ENCODE measurements at places on chromosomes 4 and X. TPM values are rescaled to one million over a fixed set of nuclear protein-coding genes. Genes with fewer than 3 reads are reported as not detected.
A peak's percentile ranks its signal among the peaks of the same experiment; 100 is the strongest.

HELQ gene
- total RNA-seq: 10.9 TPM

QRFPR gene
- not detected for total RNA-seq

NFXL1 gene
- 11.4 TPM for total RNA-seq

PLP1 gene
- total RNA-seq: not detected

AKAP4 gene
- not detected for total RNA-seq

GRCh38 chr4:159979953-159980352, 877.1 kb downstream of the RAPGEF2 start:
- no peaks in the 10 kb centered on the region for H3K36me3 ChIP-seq
- H3K4me1 ChIP-seq: no peaks in the 10 kb centered on the region
- DNase-seq: no peak
- H3K27ac ChIP-seq: no peak overlapping the region
- H3K4me3 ChIP-seq: no peak overlapping the region

DNA sequence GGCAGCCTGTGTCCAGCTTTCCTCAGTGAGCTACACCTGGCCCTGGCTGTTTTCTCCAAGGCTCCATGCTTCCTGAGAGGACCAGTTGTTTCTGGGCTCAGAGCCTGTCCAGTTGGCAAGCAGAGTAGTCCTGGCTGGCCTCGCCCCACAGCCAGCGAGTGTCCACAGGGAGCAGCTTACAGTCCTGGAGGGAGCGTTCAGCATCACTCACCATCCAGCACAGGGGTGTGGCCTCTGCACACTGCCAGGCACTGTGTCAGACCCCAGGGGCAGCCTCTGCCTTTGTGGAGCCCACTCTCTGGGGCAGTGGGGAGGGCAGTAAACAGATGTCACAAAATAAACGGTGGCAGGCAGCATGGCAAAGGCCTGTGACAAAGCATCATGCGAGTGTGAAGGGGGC, 23.9 kb downstream of the EVC start:
- H3K4me3 ChIP-seq: no peak overlapping the region
- no peaks in the 10 kb centered on the region for H3K27me3 ChIP-seq
- no peak for DNase-seq
- no peaks in the 10 kb centered on the region for H3K4me1 ChIP-seq
- no peak overlapping the region for H3K27ac ChIP-seq
- no peaks in the 10 kb centered on the region for H3K36me3 ChIP-seq

- no peak for DNase-seq
- no peak overlapping the region for H3K4me3 ChIP-seq
- no peaks in the 10 kb centered on the region for H3K36me3 ChIP-seq
- no peak overlapping the region for H3K27ac ChIP-seq
- H3K27me3 ChIP-seq: no peaks in the 10 kb centered on the region
These were observed 476.8 kb downstream of the GABRG1 start for GRCh38 chr4:45646885-45647590.

- H3K27ac ChIP-seq: peak overlapping the region; percentile 30
- peak; percentile 6 for DNase-seq
- peaks cover 5% of the 10 kb centered on the region for H3K4me1 ChIP-seq
- H3K4me3 ChIP-seq: no peak overlapping the region
These were observed 135.5 kb downstream of the ARHGAP24 start for GRCh38 chr4:85610450-85610849.

DNA sequence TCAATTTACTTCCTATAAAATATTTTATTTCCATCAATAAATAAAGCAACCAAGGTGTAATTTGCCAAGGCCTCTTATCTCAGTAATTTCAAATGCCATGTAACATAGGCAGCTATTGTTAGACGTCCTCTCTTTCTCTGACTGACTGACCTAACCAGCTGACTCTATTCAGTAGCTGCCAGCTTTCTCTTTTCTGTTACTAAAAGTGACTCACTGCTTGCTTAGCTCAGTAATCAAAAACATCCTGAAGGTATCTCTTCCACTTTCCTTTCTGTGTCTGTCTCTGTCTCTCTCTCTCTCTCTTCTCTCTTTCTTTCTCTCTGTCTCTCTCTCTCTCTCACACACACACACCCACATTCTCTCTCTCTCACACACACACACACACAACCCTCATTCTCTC, 134.2 kb downstream of the SPOCK3 start:
- H3K27me3 ChIP-seq: no peaks in the 10 kb centered on the region
- no peak for DNase-seq
- H3K4me3 ChIP-seq: no peak overlapping the region
- H3K4me1 ChIP-seq: no peaks in the 10 kb centered on the region
- no peaks in the 10 kb centered on the region for H3K36me3 ChIP-seq
- H3K27ac ChIP-seq: no peak overlapping the region

GRCh38 chr4:98656443-98656842, 2.0 kb downstream of the TSPAN5 start:
- no peak overlapping the region for H3K27ac ChIP-seq
- peak overlapping the region; percentile 98 for H3K4me3 ChIP-seq
- H3K27me3 ChIP-seq: no peaks in the 10 kb centered on the region
- peaks cover 10% of the 10 kb centered on the region for H3K36me3 ChIP-seq

- DNase-seq: no peak
- H3K27ac ChIP-seq: no peak overlapping the region
- no peaks in the 10 kb centered on the region for H3K27me3 ChIP-seq
These were observed 48.6 kb downstream of the PLS3 start for GRCh38 chrX:115609621-115610020.

Data from activated naive CD4-positive, alpha-beta T cell treated with anti-CD3 and anti-CD28 coated beads for 36 hours (primary cell).